ENCODE measurements at places on chromosomes 5 and 9.

DNA sequence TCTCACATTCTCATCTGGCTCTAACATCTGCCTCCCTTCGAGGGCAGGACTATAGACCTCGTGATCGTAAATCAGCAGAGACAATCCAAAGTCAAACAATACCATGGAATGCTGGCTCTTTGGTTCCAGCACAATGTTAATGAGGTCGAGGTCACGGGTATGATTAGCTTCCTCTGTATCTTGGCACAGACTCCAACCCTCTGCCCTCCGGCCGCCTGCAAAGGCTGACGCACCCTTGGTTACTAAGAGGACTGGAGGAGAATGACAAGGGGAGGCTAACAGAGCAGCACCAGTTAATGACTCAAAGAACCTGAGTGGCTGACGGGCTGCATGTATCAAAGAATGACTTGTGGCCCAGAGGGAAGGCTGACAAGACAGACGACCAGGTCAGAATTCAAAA lies 10.1 kb downstream of the LHFPL2 start:
- DNase-seq, result peak; percentile 96

DNA sequence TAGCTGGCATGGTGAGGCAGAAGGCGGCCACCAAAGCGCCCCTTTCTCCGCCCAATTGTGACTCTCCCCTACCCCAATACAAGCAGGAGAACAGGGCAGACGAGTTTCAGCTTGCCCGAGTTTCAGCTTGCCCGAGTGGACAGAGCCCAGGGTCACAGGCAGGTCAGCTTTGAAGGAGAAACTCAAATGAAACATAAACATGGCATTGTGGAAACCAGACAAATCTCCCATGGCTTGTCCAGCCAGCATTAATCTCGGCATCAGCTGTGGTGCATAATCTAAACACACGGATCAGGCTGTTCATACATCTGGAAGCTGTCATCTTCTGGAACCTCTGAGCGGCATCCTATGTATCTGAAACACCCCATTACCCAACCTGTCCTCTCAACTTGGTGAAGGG lies 16.9 kb downstream of the PTCH1 start:
- DNase-seq, result no peak

- no peak for DNase-seq
These were observed 83.1 kb upstream of the STARD4 start for GRCh38 chr5:111595425-111595824.

DNA sequence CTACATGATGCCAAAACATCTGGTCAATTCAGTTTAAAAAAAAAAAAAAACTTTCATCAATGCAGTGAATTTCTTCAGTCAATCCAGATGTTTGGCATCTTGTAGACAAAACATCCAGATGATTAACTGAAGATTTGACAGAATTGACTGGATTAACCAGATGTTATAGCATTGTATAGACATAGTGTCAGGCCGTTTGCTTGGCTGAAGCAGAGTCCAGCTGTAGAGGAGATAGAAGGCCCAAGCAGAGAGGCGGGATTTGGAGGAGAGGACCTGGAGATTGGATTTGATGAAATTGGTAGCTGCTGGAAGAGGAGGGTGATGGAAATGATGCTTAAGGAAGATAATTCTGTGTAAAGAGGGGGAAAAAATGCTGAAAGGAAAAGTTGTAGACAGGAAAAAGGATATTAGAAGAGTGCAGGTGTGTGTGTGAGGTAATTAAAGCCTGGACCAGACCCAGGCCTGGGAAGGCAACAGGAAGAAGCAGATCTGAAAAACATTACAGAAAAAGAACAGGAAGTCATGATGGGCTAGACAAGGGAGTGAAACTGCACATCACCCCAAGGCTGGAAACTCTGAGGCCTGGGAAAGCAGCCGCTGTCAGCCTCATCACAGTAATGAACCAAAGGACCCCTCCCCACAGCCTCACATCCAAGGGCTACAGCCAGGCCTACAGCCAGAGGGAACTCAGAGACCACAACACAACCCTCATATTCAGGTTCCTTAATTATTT lies 258.3 kb downstream of the CWC27 start:
- no peak for DNase-seq

DNA sequence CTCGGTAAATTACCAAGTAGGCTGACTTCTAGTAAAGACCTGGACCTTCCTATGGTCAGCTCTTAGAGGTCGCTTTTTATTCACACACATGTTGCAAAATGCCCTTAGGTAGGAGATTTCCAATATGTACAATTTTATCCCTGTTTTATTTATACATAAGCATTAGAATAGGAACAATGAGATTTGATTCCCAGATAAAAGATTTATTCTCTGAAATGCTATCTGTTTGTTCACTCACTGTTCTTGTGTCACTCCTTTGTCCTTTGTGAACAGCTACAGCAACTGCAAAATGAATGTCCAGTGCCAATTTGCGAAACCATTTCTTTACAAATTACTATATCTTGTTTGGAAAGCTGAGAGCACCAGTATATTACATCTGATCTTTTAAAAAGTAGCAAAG lies 991.5 kb upstream of the TYRP1 start:
- no peak for DNase-seq

DNA sequence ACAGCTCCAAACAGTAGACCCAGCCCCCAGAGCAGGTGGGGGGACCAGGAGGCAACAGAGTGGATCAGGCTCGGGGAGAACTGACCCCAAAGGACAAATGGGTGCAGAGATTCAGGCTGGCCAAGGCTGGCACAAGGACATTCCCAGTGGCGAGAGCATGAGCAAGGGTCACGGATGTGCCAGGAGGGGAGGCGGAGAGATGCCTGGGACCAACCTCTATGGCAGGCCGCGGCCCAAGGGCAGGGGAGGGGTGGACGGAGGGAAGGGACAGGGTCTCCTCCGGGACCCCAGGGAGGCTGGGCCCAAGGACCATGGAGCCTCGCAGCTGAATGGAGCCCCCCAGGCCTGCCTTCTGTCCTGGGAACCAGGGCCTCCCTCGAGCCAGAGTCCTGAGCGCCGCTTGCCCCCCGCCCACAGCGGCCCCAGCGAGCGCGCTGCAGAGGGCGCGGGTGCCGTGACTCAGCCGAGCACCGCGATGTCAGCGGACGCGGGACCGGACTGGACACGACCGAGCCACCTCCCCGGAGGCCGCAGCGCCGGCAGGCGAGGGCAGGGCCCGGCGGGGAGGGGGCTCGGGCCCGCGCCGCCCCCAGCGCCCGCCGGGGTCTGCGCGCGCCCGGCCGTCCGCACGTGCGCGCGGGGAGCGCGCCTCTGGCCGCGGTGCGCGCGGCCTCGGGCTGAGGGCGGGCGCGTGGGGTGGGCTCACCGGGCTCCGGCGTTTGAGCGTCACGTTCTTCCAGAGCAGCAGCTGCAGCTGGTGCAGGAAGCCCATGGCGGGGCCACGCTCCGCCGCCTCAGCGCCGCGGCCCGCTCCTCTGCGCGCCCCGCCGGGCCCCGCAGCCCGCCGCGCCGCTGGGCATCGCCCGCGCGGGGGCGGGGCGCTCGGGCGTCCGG lies at the start of gene ABCA2:
ABCA2 (minus strand) TSS at position 869 of the 894 bp plus-strand sequence; CDS start at position 772, 97 bp downstream.
- DNase-seq, result no peak

GRCh38 chr9:77587042-77587441 lies 61.1 kb downstream of the GNA14 start:
- no peak for DNase-seq

DNA sequence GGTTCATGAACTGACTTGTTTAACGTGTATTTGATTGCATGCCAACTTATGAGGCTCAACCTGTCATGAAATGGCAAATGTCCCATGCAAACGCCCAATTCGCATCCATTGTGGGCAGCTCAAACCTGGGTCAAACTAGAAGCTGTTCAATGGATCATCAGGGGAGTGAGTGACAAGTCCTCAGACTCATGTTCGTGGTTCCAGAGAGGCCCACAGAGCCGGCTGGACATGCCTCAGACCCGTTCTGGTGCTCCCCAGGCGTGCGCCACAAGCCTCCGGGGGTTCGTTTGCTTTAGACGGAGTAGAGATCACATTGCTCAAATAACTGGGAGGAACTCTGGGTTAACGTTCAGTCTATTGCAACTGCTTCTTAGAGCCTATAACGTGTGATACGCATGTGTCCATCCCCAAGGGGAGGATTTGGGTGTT lies 15.0 kb downstream of the GFI1B start:
- no peak for DNase-seq

DNA sequence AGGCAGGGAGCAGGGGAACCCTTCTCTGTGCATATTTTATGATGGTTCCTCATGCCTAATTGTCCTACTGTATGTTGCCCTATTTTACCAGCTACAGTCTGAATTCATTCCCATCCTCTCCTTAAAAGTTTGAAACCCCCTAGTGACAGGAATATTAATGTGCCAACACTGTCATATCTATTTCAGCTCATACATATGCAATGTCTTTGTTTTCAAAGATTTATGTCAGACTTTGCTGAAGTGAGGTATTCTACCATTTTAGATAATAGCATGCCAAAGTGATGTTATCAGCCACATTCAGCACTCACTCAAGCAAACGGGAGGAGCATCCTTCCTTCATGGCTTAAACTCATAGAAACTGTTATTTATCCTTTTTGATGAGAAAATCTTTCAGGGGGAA lies 696.5 kb downstream of the NR2F1-AS1 start:
- no peak for DNase-seq

- no peak for DNase-seq
These were observed 392.0 kb downstream of the GADD45G start for GRCh38 chr9:89996773-89997172.

DNA sequence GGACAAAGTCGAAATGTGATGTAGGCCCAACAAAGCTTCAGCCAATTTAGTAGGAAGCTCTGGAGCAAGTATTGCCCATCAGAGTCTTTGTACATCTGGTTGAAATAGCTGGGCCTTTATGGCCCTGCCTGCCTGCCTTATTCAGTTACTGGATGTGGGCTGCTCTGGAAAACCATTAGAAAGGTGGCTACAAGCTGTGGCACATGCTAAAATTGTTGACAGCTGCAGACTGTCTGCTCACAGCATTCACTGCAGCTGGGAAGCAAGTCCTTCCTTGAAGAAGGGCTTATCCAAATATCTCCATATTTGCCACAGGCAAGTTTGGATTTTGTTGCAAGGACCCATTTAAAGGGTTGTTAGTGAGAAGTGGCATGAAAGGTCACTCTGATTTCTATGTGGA lies 24.4 kb downstream of the SMIM15 start:
- DNase-seq, result no peak

GRCh38 chr9:22446589-22446949 lies at the start of gene DMRTA1:
TSS of gene DMRTA1 (plus strand) at chr9:22446824. CDS start at chr9:22447066, 242 bp downstream.
- DNase-seq, result peak; percentile 43

DNA sequence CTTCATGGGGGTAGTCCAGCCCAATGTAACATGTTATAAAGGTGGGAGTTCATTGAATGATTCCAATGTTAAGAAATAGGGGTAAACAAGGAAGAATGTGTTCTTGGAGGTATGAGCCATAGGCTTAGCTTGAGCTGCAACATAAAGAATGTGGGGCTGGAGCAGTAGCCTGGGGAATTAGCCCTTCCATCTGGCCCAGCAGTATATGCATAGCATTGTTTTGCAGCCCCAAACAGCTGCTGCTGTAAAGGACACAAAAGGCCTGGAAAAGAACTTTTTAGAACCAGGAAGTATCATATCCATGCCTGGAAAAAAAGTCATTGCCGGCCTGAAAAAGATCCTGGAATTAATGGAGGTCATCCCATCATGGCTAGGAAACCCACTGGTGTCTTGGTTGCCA lies 55.8 kb upstream of the SMARCA2 start:
- DNase-seq, result no peak

DNA sequence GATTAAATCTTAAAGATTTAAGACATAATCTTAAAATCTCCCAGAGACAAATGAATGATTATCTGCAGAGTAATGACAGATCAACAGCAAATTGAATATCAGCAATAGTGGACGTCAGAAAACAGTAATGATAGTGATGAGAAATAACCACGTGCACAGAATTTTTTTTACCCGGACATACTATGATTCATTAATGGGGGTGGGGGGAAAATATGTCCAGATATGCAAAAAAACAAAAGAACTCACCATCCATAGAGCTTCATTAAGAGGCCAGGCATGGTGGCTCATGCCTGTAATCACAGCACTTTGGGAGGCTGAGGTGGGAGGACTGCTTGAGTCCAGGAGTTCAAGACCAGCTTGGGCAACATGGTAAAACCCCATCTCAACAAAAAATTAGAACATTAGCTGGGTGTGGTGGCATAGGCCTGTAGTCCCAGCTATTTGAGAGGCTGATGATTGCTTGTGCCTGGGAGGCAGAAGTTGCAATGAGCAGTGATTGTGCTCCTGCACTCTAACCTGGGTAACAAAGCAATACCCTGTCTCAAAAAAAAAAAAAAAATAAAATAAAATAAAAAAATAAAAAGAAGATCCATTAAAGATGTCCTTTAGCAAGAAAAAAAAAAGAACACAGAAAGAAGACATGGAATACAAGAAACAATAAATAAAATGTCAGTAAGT lies 30.9 kb upstream of the SHOC1 start:
- DNase-seq, result no peak

DNA sequence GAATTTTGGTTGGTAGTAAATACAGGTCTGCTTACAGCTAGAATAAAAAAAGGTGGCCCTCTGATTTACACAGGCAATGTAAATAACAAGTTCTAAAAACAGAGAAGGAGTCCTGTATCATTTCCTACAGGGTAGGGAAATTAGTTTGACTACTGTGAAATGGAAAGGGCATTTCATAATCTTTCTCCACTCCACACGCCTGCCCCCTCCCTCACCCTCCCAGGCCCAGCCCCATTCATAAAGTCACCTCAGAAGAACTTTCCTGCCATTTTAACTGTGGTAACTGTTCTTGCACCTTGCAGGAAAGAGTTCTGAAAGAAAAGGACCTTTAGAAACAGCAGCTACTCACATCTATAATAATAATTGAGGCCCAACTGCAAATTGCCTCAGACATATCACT lies 69.7 kb downstream of the MEF2C start:
- no peak for DNase-seq

GRCh38 chr5:144086295-144086694 lies 84.2 kb downstream of the YIPF5 start:
- DNase-seq, result no peak

DNA sequence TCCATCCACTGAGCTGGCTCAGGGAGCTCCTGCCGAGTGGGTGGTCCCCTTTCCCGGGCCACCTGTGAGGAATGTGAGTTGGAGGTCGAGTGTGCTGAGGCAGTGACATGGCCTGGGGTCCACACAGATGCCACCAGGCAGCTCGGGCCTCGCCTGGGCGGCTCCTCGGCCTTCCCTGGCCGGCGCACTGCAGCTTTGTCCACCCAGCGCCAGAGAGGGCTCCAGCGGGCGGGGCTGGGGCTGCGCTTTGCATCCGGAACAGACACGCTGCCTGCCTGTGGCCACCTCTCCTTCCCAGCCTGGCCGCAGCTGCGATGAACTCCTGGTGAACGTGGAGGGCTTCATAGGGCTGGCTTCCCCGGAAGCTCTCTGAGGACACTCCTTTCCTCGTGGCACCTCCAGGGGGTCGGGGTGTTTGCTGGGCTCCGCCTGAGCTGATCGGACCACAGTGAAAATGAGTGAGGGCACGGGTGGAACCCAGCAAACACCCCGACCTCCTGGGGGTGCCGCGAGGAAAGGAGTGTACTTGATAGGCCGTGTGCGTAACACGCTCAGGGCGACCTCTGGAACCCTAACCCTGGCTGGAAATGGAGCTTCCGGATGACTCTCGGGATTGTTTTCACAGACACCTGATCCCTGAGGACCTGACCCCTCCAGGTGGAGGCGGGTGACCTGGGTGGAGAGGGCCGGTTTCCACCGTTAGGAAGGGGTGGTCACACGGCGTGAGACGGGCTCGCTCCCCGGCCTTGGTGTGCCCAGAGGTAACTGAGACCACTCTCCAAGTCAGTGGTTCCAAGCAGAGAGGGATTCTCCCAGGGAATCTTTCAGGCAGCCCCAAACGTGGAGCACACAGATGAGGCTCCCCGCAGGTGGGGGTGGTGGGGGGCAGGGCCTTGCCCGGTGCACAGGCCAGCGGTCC lies 31.8 kb upstream of the RXRA start:
- no peak for DNase-seq

GRCh38 chr5:53394808-53395207 lies 85.6 kb upstream of the FST start:
- DNase-seq, result no peak
